ENCODE measurements at places on chromosomes 16 and 17. TPM values are rescaled to one million over a fixed set of nuclear protein-coding genes. Genes with fewer than 3 reads are reported as not detected.
A peak's percentile ranks its signal among the peaks of the same experiment; 100 is the strongest.

Gene FSCN2
- total RNA-seq: 1.2 TPM

Gene NPIPA2
- total RNA-seq: 2.5 TPM

Gene WFDC1
- 21.8 TPM for total RNA-seq

DNA sequence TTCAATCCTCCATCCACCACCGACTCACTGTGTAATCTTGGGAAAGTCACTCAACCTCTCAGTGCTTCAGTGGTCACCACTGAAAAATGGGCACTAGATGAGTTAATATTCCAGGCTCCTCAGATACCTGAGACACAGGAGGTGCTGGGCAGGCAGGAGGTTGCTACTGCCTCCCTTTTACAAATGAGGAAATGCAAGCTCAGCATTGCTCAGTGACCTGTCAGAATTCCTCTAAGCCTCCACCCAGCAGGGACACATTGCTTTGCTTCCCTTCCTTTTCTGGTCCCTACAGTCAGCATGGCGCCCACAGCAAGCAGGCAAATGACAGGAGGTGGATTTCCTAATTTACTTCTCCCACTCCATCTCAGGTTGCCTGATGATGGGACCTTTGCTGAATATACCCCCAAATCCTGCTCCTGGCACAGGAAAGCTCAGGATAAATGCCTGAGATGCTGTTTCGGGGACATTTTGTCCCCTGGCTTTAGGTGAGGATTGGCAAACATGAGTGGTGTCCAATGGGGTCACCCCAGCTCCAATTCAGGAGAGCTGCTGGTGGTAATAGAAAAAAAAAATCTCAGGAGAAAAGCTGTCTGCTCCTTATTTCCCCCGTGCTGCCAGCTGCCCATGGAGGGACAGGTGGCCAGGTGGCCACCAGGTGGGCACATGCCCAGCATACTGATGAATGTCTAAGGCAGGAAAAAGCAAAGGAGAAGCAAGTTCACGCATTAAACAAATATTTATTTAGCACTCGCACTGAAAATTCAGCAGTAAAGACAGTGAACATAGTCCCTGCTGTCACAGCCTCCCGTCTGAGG lies 5.0 kb upstream of the KRT13 start:
- H3K27ac ChIP-seq: no peak overlapping the region
- peaks cover 4% of the 10 kb centered on the region for H3K27me3 ChIP-seq
- DNase-seq: no peak
- no peak overlapping the region for H3K4me3 ChIP-seq
- H3K4me1 ChIP-seq: no peaks in the 10 kb centered on the region
- no peaks in the 10 kb centered on the region for H3K36me3 ChIP-seq

GRCh38 chr17:1486802-1487695 lies 5.4 kb downstream of the MYO1C start:
- H3K4me1 ChIP-seq: peaks cover 85% of the 10 kb centered on the region
- peak overlapping the region; percentile 83 for H3K4me3 ChIP-seq
- no peaks in the 10 kb centered on the region for H3K27me3 ChIP-seq
- H3K27ac ChIP-seq: peak overlapping the region; percentile 98
- peaks cover 21% of the 10 kb centered on the region for H3K36me3 ChIP-seq

DNA sequence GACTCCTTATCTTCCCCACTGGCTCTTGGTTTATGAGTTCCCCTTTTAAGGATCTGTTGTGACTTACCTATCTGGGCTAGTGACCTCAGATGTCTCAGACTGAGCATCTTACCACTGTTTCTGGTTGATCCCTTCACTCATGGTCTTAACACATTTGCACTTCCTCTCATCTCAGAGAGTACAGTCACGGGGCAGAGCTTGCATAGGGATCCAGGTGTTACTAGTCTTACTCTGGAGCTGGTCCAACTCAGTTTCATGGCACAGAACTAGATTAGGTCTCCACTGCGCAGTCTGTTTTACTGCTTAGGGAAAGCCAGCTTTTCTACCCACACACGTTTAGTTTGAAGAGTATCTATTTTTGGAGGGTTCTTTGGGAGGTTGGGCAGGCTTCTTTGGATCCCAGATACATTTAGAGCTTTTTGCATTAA lies 10.2 kb downstream of the GABARAPL2 start:
- H3K4me3 ChIP-seq: no peak overlapping the region
- DNase-seq: no peak
- H3K4me1 ChIP-seq: peaks cover 25% of the 10 kb centered on the region
- no peaks in the 10 kb centered on the region for H3K27me3 ChIP-seq
- H3K36me3 ChIP-seq: peaks cover 38% of the 10 kb centered on the region
